ENCODE measurements at places on chromosomes 16 and 17. TPM values are rescaled to one million over a fixed set of nuclear protein-coding genes. Genes with fewer than 3 reads are reported as not detected.

Gene TTYH2
- 1.2 TPM for total RNA-seq

- no peak for DNase-seq
These were observed 3.8 kb downstream of the LITAFD start for GRCh38 chr16:8885674-8886592.

GRCh38 chr17:79010304-79010646 lies 711 bp upstream of the CANT1 start:
- DNase-seq = no peak

DNA sequence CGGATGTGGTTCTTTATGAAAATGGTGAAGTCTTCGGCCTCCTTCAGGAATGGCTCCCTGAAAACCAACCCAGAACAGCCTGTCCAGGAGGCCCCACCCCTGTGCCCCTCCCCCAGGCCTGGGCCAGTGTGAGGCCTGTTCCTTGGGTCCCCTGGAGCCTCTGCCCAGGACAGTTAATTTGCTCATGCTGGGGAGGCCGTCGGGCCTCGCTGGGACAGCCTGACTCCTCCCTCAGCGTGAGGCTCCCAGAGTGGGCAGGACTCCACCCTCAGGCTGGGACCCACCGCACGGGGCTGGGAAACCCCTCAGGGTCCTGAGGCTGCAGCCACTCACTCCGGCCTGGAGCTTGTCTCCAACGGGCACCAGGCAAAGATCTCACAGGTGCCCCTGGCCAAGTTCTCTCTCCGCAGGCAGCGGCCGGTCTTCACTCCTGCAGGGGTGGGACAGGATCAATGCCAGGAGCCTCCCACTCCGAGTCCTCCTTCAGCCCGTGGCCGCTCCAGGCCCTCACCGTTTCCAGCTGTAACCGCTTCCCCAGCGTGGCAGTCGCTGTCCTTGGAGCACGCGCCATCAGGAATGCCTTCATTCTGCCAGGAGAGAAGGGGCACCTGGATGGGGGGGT lies 5.8 kb downstream of the P2RX5 start:
- DNase-seq = no peak

- no peak for DNase-seq
These were observed 41.1 kb downstream of the KIAA0753 start for GRCh38 chr17:6599364-6599763.

- DNase-seq = no peak
These were observed 87.4 kb upstream of the NKD1 start for GRCh38 chr16:50460538-50461399.

DNA sequence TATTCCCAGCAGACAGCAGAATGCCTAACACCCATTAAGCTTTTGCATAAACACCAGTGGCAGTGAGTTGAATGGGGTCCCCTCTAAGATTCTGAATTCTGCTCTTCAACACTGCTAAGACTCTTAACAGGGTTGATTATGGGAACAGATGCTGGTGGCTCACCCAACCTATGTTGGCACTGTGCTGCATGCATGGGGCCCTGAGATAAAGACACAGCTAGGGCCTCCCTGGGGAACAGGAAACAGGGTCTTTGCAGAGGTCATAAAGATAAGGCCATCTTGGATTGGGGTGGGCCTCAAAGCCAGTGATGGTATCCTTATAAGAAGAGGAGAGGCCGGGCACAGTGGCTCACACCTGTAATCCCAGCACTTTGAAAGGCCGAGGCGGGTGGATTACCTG lies 190.8 kb downstream of the SLC39A11 start:
- DNase-seq = no peak

DNA sequence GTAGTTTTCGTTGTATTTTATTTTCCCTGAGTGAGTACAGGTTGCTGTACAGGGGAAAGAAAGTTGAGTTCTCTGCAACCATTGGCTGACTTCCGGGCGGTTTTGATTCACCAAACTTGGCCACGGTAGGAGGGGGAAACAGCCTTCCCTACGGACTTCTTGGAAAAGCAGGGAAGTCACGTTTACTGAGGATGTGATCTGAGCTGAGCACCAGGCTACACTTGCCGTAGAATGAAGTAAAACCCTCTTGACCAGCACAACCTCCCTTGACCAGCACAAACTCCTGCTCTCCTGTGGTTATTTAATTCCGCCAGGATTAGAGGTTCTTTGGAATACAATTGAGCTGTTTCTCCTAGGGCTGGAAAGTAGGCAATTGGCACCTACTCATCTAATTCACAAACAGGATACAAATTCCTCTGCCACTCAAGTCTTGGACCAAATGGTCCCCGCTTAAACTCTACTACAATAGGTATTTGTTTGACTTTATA lies 242.0 kb upstream of the RBFOX1 start:
- no peak for DNase-seq

- DNase-seq = no peak
These were observed 101.2 kb downstream of the ZNF423 start for GRCh38 chr16:49754495-49755312.

GRCh38 chr17:41417127-41417526 lies 7.3 kb downstream of the KRT37 start:
- no peak for DNase-seq

GRCh38 chr17:68346448-68346847 lies 55.2 kb downstream of the ARSG start:
- DNase-seq = no peak
